ENCODE measurements at places on chromosomes 1 and 21.

DNA sequence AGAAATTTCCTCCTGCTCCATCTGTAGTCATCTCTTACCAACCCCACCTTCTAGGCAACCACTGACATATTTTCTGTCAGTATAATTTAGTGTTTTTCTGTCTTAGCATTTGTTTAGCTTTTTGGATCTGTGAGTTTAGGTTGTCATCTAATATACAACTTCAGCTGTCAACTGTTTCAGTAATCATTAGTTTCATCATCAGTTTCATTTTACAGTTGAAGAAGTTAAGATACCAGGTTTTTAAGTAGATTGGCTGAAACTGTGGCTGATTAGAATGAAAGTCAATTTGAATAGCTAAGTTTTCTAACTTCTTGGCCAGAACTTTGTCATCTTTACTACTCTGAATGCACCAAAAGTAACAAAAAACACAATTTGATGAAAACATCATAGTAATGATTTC lies 1957.3 kb downstream of the NCAM2 start:
- DNase-seq = no peak

DNA sequence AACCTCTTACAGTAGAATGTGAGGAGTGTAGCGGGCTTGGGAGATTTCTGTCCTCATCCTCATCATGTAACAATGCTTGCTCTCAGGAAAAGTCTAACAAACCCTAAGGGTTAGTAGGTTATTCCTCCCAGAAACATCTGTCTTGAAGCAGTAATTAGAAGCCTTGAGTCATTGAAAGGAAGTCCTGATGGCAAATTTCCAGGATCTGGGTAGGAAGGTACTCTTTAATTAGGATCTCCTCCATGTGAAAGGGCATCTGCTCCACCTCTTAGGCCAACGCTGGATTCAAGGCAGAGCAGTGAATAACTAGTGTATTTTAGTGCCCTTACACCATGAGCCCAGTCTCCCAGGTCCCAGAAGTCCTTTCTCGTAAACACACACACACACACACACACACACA lies 106.6 kb upstream of the BARHL2 start:
- no peak for DNase-seq

DNA sequence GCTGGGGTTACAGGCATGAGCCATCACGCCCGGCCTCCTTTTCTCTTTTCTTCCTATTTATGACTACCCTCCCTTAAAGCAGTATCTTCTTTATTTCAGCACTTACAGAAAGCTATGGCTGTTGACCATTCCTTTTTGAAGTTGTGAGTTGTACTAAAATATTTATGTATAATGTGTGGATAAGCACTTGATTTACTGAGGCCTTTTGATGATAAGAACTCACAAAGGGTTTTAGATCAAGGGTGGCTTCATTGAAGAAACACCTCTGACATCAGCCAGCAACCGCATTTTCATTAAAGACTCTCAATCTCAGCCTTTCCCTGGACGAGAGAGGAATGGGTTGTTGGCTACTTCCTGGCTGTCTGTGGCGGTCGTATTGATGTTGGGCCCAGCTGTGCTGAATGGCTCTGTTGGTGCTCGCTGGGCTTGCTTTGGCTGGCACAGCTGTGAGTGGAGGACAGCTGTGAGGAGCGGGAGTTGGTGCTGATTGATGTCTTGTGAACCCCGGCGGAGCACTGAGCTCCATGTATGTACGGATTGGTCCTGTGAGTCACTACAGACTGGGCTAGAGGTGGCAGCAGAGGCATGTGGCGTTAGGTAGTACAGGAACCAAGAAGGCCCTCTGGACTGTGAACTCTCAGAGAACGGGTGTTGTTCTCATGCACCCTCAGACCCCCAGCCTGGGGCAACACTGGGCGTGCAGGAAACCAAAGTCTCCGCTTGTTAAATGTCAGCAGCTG lies 208.8 kb downstream of the KIF26B start:
- DNase-seq = peak; percentile 14

- DNase-seq = no peak
Measured at GRCh38 chr1:35173909-35174540, 18.9 kb downstream of the SFPQ start.

DNA sequence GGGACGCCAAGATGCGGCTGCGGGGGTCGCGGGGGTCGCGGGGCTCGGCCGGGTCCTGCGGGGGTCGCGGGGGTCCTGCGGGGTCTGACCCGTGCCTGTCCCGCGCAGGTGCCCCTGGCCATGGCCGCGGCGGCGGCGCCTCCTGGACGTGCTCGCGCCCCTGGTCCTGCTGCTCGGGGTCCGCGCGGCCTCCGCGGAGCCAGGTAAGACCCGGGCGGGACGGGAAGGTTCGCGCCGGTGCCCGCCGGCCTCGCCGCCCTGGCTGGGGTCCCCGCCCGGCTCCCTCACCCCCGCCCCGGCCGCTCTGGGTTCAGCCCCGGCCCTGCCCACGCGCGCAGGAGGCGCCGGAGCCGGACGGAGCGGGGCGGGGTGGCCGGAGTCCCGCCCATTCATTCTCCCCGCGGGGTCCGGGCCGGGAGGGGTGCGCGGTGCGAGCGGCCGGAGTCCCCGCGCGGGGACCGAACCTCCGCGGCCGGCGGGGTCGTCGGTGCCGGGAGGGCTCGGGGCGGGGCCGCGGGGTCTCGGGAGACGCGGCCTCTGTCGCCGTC lies 380 bp downstream of the COL18A1 start:
- DNase-seq = no peak

DNA sequence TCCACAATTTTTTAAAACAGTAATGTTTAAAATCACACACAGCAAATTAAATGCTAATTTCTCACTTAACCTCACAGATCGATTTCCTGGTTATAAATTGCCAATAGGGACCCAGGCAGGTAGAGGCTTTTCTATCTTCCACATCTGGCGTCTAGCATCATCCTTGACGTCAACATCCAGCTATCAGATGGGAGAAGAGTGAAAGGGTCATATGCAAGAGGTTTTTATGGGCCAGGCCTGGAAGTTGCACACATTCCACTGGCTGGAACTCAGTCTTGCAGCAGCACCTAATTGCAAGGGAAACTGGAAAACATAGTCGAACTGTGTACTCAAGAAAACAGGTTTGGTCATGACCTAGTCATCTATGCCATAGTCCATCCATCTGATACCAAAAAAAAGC lies 6.0 kb upstream of the EEIG2 start:
- no peak for DNase-seq

- peak; percentile 40 for DNase-seq
Measured at GRCh38 chr1:82445827-82446226, 645.1 kb downstream of the ADGRL2 start.

DNA sequence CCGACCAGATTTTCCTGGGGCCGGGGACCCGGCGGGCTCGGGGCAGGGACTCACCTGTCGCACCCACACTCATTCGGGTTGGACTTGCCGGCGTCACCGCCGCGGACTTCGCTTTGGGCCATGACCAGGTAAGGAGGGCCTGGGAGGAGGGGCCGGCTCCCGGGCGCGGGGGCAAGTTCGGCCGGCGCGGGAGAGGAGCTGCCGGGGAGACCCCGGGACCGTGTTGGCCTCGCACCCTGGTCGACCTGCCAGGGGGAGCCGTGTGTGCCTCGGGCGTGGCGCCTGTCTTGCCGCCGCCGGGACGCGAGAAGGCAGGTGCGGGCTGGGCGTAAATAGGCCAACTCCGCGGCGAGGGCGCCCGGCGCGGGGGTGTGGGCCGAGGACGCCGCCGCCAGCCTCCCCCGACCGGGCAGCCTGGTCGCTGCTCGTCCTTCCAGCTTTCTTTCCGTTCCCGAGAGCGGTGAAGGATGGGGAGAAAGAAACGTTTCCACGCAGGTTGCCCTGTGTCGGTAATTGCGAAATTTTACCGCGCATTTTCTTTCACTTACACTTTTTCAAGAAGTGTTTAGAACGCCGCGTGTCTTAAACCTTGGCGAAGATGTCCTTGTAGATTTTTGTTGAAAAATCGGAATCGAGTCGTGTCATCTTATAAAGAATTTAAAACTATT lies 558 bp downstream of the USP1 start:
- DNase-seq = peak; percentile 17

GRCh38 chr1:107246775-107247345 lies 106.0 kb downstream of the NTNG1 start:
- DNase-seq = no peak

DNA sequence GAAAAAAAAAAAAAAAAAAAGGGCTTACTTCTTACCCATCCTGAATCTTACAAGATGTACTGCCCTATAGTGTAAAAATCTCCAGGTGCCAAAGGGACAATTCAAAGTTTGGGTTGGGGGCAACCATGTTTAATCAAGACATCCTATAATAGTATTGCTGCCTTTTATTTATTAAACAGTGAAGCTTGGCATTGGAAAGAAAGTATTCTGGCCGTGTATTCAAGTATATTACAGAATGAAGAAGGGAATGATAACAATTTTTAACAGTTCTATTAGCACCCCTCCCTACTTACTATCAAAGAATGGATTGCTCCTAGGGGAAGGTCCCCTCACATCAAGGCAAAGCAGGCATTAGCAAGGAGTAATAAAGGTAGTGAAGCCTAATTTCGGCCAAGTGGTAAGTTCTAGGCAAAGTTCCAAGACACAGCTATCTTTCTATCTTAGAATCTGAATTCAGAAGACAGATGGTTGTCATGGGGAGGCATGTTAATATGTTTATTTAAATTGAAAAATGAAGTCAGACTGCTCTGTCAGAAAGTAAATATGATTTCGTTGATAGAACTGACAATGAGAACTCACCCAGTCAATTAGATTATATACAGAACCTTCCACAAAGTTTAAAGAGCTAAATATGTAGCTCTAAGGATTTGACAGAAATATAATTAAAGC lies 24.6 kb downstream of the ST7L start:
- no peak for DNase-seq

DNA sequence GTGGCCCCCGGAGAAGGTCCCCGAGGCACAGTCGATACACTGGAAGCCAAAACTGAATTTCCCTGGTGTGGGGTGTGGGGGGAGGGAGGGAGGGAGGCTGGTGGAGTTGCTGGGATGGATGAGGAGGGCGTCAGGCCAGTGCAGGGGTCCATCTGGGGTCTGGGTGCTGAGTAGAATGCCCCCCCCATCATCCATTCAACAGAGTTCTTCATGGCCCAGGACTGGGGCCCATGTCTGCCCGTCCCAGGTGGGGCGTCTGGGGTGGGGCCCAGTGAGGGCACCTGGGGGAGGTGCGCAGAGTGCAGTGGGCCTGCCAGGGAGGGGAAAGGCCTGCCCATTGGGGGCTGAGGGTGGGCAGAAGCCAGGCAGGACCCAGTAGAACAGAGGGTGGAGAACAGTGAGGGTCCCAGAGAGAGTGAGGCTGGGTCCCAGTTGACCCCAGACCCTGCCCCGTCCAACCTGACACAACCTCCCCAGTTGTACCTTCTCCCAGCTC lies 1.9 kb downstream of the TNFRSF18 start:
- no peak for DNase-seq

DNA sequence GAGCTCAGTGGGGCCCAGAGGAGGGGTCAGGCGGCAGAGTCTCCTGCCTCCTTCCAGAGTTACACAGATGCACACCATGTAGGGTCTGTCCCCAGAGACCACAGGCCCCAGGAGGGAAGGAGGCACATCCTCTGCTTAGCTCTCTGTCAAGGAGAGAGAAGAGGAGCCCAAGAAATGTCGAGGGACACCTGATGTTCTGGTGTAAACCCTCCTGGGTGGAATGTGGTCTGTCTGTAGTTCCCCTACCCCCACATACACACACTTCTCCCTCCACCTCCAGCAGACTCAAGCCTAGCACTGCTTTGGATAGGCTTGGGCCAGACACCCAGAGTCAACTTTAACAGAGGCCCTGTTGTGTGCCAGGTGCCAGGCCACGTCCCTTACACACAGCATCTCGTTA lies 34.2 kb downstream of the KIF21B start:
- DNase-seq = no peak

- DNase-seq = no peak
Measured at GRCh38 chr1:159266832-159267231, 35.3 kb upstream of the FCER1A start.

DNA sequence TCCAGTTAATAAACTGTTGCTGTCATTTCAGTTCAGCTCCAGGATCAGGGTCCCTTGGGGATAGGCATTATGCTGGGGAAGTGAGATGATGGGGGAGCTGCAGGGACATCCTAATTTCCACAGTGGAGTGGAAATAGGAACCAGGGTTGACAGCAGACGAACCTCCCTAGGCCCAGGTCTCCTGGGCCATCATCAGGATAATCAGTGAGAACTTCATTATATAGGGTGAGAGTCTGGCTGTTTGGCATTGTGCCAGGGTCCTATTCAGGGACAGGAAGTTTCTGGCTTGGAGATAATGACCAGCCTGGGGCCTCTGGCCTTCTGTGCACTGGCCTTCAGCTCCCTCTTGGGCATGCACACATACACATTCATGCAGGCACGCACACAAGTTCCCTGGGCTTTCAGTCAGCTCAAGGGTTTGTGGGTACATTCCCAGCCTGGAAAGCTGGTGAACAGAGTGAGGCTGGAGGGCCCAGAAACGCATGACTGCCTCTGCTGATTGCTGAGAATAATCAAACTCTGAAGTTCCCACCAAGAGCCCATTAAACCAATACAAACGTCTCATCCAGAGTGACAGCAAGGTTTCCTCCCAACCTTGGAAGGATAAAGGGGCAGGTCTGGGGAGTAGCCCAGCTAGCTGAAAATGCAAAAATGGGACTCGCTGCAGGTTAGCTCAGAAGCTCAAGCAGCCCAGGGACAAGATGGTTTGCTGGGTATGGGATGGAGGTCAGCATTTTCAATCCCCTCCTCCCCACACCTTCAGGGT lies 13.9 kb upstream of the LRIG2 start:
- DNase-seq = no peak

GRCh38 chr1:39142401-39143060 lies 62.0 kb upstream of the MACF1 start:
- peak; percentile 76 for DNase-seq

DNA sequence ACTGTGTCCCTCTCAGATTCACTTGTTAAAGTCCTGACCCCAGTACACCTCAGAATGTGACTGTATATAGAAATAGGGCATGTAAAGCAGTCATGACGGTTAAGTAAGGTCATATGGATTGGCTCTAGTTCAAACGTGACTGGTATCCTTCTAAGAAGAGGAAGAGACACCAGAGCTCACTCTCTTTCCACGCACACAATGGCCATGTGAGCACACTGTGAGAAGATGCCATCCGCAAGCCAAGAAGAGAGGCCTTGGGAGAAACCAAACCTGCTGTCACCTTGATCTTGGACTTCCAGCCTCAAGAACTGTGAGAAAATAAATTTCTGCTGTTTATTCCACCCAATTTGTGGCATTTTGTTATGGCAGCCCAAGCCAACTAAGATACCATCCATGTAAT lies 56.8 kb upstream of the IRF2BP2 start:
- DNase-seq = no peak

- no peak for DNase-seq
Measured at GRCh38 chr1:21703318-21703963, 34.3 kb upstream of the RAP1GAP start.

GRCh38 chr1:53625049-53625448 lies 113.9 kb downstream of the GLIS1 start:
- DNase-seq = no peak

Measured in right lung (tissue), 10 donors.